ENCODE measurements at places on chromosomes 6 and 20. TPM values are rescaled to one million over a fixed set of nuclear protein-coding genes. Genes with fewer than 3 reads are reported as not detected.

HLA-F gene
- 0.40 TPM for total RNA-seq

- DNase-seq: no peak
These were observed 126.9 kb downstream of the ADGRB3 start for GRCh38 chr6:68761985-68762384.

GRCh38 chr6:48564036-48564820, 453.2 kb upstream of the PTCHD4 start:
- DNase-seq: no peak

- no peak for DNase-seq
These were observed 44.0 kb downstream of the PANK2 start for GRCh38 chr20:3933218-3933617.
